Body of pancreas (tissue), 4 donors: ENCODE measurements at places on chromosomes 6 and 20. TPM values are rescaled to one million over a fixed set of nuclear protein-coding genes. Genes with fewer than 3 reads are reported as not detected.
A peak's percentile ranks its signal among the peaks of the same experiment; 100 is the strongest.

DNA sequence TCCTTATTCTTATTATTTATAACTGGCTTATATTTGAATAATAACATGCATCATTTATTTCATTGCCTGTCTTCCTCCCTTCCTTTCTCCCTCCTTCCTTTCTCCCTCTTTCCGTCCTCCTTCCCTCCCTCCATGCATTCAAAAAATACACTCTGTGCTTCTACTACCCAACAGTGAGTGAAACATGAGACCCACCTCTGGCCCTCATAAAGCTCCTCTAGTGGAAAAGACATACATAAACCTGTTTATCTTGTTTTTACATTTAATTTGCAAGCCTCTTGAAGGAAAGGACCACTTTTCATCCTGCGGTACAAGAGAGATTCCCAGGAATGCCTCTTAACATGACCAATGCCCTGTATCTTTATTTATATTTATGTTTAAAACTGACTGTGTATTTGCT lies 21.8 kb upstream of the ISM1 start:
- DNase-seq, result no peak

DNA sequence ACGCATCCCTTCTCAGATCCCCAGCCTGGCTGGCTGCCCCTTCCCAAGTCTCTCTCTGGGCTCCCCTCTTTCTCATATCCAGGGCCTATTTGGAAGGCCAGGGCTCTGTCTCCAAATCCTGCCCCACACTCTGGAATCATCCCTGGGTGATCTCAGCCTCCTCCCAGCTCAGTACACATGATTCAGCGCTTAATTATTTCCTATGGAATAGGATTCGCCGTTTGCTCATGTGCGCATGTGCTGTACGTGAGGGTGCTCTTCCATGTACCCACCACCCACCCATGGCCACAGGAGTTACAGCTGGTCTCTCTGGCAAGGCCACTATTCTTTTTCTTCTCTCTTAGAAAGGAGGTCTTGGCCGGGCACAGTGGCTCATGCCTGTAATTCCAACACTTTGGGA lies 81.7 kb upstream of the FOXP4 start:
- DNase-seq, result no peak

DNA sequence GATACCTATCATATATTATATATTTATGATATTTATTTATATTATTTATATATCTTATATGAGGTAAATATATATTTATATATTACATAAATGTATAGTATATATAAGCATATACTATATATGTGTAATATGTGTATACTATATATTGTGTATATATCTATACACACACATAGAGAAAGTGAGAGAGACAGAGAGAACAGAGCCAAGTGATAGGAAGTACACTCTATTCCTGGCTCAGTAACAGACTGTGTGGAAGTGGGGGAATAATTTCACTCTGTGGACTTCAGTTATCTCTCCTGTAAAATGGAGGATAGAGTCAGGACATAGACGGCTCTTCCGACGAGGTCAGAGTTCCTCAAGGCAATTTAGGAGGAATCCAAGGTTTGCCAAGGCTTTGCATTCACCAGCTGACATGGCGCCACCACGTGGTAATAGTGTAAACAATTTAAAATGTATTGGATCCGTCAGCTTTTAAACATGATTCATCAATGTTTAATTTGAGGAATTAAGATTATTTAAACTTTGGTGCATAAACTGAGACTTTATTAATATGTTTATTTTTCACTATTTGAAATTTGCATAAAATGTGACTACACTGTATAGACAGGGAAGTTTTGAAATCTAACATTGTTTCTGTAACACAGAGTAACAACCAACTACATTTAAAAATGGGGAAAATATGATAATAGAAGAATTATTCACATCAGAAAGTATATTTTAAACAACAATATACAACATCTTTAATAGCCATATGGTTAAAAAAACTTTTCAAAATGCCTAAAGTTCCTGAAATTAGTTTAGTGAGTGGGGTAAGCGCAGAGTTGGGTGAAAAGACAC lies 75.4 kb upstream of the TMEM244 start:
- peak; percentile 23 for DNase-seq

Gene MAS1L
- not detected for total RNA-seq
